ENCODE measurements at places on chromosomes 6 and 20.

GRCh38 chr6:82616386-82617028, 252.9 kb downstream of the TPBG start:
- DNase-seq, result no peak

GRCh38 chr6:24100024-24100769, 25.8 kb upstream of the NRSN1 start:
- no peak for DNase-seq

DNA sequence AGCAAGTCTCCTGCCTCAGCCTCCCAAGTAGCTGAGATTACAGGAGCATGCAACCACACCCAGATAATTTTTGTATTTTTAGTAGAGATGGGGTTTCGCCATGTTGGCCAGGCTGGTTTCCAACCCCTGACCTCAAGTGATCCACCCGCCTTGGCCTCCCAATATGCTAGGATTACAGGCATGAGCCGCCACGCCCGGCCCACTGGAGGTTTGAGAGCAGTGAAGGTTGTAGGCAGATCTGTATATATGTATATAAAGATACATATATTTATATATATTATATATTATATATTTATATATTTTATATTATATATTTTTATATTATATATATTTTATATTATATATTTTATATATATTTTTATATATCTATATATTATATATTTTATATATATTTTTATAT, 38.2 kb upstream of the TTPAL start:
- peak; percentile 7 for DNase-seq

DNA sequence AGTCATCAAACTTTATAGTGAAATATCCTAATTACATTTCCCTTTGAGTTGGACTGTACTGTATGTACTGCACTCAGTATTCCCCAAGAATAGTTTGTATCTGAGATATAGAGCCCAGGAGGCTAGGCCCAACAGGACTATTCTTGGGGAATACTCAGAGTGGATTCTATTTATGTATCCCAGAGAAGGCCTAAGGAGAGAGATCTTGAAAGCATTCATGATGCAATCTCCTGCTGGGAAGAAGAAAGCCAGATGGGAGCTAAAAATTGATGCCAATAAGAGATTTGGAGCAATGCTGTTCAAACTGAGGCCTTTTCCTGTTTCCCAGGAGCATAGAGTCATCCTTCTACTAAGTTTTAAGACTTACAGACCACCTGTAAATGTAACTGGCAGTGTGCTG, 452.1 kb upstream of the PLCB4 start:
- DNase-seq, result no peak

DNA sequence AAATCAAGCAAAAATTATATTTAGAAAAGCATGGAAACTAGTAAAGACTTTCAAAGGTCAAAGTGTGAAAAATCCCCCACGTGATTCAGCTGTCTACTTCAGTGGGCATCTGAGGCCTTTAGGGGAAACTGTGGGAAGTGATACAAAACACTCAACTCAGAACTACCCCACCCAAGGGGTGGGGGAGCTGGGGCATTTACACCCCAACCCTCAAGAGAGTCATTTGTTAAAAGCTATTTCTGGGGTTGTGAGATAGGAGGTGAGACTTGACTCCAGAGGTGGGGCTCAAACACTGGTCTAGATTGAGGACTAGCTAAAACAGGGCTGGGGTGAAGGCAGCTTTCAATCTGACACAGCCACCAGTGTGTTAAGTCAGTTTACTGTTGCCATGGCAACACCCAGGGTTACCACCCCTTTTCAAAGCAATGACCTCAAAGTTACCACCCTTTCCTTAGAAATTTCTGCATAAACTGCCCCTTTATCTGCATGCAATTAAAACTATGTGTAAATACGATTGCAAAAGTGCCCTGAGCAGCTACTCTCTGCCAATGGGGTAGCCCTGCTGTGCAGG, 9.9 kb upstream of the GTSF1L start:
- DNase-seq, result peak; percentile 78

DNA sequence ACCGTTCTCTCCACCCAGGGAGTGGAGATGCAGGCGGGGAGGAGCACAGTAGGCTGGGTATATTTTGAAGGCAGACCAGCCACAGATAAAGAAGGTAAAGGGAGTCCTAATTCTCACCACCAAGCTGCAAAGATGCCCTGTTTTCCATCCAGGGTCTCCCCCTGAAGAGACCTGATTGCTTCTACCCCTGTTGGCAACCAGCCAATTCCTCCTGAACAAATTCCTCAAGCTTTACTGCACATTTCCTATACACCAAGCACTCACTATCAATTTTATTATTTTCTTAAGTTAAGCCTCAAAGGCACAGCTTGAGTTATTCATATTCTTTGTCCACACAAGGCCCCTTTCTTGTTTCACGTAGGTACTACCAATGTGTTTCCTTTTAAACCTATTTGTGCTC, 214.4 kb downstream of the EYA2 start:
- no peak for DNase-seq

DNA sequence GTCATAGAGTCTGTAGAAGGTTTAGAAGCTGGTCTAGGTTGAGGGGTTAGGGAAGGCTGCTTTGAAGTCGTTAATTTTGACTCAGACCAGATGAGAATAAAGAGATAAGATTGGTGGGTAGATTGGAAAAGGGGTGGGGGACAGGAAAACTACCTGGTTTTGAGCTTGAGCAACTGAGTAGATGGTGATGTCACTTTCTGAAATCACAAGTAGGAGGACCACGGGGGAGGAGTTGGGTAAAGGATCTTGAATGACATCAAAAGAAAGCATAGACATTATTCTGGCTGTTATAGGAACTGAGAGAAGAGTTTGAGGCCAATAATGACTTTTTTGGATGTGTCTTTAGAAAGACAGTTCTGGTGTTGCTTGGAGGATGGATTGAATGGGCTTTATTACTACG, 4.1 kb upstream of the COL9A1 start:
- no peak for DNase-seq

DNA sequence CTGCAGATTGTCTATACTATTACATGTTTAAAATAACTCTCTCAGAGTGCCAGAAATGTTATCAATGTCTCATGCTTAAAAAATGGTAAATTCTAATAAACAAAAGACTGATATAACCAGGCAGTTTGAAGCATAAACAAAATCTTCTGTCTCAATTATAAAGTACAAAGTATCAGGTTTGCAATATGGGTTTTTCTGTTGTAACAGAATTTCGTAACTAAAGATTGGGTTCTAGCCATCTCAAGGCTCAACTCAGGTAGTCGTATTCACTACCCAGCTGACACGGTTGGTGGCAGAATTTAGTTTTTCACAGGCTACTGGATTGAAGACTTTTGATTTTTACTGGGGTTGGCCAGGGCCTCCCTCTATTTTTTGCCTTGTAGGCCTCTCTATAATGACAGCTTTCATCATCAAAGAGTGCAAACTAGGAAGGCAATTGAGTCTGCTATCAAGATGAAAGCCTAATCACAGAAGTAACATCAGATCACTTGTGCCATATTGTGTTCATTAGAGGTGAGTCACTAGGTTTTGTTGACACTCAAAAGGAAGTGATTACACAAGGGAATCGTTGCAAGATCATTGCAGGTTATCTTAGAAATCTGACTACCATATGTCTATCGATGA, 3.6 kb downstream of the CYP39A1 start:
- DNase-seq, result no peak

DNA sequence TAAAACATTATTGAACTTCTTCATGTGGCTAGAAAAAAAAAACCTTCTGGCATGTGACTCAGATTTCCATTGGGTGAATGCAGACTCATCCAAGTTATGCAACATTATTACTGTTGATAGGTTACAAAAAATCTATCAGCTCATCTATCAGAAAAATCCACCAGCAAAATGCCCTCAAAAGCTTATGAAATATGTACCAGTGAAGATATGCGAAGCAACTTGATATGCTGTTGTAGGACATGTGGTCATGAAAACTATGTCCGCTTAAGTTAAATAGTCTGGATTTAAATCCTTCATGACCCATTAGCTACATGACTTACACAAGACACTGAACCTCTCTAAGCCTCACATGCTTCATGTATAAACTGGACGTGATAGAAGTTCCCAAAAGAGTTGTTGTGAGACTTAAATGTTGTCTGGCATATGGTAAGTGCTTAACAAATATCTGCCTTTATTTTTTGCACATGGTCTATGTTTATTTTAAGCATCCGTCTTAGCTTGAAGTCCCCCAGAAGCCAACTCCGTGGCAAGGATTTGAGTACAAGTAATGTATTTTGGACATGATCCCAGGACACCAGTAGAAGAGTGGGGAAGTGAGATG, 12.5 kb upstream of the BFSP1 start:
- DNase-seq, result no peak

DNA sequence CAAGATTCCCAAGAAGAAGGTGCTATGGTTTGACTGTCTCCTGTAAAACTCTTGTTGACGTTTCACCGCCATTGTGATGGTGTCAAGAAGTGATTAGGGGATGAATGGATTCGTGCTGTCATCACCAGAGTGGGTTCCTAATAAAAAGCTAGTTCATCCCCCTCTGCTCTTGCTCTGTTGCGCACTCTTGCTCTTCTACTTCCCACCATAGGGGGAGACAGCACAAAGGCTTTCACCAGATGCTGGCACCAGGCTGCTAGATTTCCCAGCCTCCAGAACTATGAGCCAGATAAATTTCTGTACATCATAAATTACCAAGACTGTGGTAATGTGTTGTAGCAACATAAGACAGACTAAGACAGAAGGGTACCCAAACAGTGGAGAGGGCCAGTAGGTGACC, 21.6 kb upstream of the CCDC28A start:
- DNase-seq, result no peak

- DNase-seq, result no peak
Observed at GRCh38 chr6:64815718-64816117, 891.3 kb downstream of the EYS start.

DNA sequence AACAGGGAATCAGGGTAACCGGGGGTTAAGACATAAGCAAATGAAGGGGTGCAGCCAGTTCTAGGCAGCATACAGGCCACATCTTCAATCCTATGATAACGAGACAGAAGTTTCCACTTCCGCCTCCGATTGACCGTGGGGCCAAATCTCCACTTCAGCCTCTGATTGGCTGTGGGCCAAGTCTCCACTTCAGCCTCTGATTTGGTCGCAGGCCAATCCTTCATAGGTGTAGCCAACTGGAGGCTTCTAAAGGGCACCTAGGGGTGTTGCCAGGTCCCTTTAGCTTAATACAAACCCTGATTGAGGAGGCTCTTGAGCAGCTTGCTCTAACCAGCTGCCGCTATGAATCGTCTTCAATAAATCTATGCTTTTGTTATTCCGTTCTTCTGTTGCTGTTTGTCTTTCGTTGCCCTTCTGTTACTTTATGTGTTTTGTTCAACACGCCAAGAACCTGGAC, 2.1 kb upstream of the ERGIC3 start:
- DNase-seq, result peak; percentile 50

DNA sequence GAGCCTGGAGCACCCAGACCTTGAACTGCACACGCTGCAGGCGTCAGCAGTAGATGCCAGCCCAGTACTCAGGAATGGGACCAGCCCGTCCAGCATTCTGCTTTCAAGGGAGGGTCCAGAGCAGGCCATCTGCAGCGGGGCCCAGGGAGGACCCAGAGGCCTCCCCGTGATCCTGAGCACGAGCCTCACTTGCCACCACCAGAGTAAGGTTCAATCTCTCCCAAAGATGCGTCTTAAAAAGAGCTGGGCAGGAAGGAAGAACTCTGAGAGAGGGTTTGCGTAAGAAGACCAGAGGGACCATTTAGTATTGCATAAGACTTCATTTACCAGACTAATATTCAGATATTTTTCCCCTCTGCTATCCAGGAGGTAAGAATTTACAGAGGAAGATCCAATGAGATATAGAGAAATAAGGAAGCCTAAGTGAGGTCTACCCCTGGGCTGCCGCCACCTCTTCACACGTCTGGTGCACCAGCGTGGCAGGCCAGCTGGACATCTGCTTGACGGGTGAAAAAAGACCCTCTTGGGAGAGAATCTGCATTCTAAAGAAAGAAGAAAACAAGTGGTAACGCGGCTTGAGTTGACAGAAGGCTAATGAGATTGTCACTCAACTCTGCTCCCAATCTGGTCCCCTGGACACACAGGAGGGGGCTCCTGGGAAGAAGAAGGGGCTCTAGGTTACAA, 107.3 kb downstream of the PRND start:
- DNase-seq, result no peak

DNA sequence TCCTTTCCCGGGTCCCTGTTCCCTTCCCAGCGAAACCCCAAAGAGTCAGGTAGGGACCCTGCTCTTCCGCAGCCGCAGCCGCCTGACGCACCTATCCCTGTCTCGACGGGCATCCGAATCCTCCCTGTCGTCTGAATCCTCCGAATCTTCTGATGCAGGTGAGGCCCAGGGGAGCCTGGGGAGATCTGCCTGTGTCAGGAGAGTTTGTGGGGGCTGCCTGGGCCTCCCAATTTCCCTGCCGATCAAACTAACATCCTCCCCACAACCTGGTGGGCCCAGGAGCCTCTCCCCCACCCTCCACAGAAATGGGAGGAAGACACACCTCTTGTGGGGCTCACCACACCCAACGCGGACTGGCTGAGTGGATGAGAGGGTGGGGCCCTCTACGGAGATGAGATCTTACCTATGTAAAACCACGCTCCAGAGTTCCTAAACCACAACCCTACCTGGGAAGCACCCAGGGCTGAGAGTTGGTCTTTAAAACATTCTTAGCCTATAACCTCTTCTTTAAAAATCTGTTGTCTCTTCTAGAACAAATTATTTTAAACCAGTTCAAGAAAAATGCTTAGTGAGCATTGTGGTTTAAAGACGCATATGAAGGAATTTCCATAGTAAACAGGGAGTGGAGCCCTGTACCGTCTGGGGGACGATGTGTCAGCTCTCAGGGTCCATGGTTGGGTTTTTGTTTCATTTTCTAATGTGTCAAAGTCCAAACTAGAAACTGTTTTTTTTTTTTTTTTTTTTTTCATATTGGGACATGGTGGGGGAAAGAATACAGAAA, 1.7 kb downstream of the CDC25B start:
- peak; percentile 68 for DNase-seq

DNA sequence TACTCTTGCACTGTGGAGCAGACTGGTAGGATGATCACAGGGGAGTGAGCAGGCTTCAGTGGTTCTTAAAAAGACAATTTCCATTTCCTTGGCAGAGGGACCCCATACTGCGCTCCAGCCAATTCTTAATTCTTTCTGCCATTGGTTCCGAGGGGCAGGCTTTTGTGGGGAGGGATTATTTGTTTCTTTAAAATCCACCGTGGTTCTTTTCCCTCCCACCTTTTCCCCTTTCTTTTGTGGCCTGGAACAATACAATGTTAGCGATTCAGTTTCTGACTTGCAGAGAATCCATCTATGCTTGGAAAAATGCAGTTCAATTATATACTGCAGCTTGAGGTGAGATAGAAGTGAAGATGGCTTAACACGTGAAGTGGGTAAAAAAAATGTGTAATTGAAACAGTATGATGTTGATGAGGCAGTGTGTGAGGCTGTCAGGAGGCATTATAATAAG, 379.0 kb upstream of the FLRT3 start:
- no peak for DNase-seq

DNA sequence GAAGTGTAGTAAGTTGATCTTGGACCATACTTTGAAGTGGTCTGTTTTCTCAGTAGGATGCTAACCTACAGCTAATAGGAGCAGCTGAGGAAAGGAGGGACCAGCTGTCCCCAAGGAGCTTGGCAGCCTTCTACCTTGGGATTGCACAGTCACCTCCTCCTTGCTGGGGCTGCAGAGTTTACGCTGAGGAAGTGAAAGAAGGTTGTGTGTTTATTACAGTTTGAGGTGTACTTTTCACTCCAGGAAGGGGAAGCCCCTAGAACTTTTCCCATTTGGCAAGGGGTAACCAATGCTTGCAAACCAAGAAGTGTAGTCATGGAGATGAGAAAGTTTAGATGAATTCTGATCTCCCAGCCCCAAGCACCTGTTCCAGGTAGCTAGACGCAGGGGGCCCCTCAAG, 58.8 kb downstream of the BMP6 start:
- DNase-seq, result no peak

- DNase-seq, result peak; percentile 98
Observed at GRCh38 chr20:63537525-63538203, 488 bp upstream of the PTK6 start.
